ENCODE measurements at places on chromosomes 5 and 9. TPM values are rescaled to one million over a fixed set of nuclear protein-coding genes. Genes with fewer than 3 reads are reported as not detected.

TMEM232 gene
- total RNA-seq, result 0.86 TPM

N4BP3 gene
- 3.1 TPM for total RNA-seq

CYSRT1 gene
- 0.17 TPM for total RNA-seq

ELAVL2 gene
- total RNA-seq, result 1.2 TPM

PRRT1B gene
- not detected for total RNA-seq

REEP2 gene
- total RNA-seq, result 9.9 TPM

SLCO6A1 gene
- not detected for total RNA-seq

JAKMIP2 gene
- 0.17 TPM for total RNA-seq

TENT4A gene
- 16.1 TPM for total RNA-seq

MARVELD2 gene
- 13.1 TPM for total RNA-seq

KIF12 gene
- 13.5 TPM for total RNA-seq

TTC16 gene
- total RNA-seq, result not detected

CD74 gene
- total RNA-seq, result 31.2 TPM

DMRT2 gene
- 0.35 TPM for total RNA-seq

PCDHA1 gene
- total RNA-seq, result not detected

RC3H2 gene
- 26.1 TPM for total RNA-seq

FAXDC2 gene
- total RNA-seq, result 0.52 TPM

IRX1 gene
- total RNA-seq, result 22.1 TPM

CCNI2 gene
- 3.8 TPM for total RNA-seq

AGXT2 gene
- not detected for total RNA-seq

GFI1B gene
- total RNA-seq, result not detected

MARCOL gene
- total RNA-seq, result not detected

NR5A1 gene
- not detected for total RNA-seq

BAAT gene
- not detected for total RNA-seq

FAM78A gene
- 0.29 TPM for total RNA-seq

SLCO4C1 gene
- total RNA-seq, result 0.63 TPM

RNF224 gene
- total RNA-seq, result not detected

SPINK5 gene
- total RNA-seq, result not detected

ADCY2 gene
- total RNA-seq, result not detected

SLC36A2 gene
- not detected for total RNA-seq

TSLP gene
- total RNA-seq, result 0.07 TPM

LCNL1 gene
- total RNA-seq, result not detected

CARTPT gene
- total RNA-seq, result not detected

FRRS1L gene
- total RNA-seq, result 0.69 TPM

ITK gene
- 0.29 TPM for total RNA-seq

C5orf34 gene
- total RNA-seq, result 3.6 TPM

LRRC19 gene
- total RNA-seq, result not detected

Data from epithelial cell of proximal tubule (primary cell).